Fibroblast of mammary gland (primary cell): ENCODE measurements at places on chromosomes 5 and 9.

GRCh38 chr5:94254214-94254613 lies 364.2 kb downstream of the KIAA0825 start:
- no peak for DNase-seq

DNA sequence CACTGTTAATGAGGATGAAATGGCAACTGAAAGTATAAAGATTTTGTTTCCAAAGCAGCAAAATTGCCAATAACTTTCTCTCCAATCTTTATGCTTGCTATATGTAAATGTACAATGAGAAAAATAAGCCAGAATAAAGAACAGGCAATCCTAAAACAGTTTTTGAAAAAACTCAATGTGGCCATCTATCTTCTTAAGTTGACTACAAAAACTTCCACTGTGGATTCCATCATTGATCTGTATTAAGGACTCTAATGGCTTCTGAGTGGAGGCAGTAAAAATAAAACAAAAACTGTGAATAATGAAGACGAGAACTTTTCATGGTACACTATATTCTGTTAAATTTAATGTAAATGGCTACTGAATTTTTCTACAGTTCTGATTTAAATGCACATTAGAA lies 382.9 kb downstream of the TMEM232 start:
- no peak for DNase-seq

DNA sequence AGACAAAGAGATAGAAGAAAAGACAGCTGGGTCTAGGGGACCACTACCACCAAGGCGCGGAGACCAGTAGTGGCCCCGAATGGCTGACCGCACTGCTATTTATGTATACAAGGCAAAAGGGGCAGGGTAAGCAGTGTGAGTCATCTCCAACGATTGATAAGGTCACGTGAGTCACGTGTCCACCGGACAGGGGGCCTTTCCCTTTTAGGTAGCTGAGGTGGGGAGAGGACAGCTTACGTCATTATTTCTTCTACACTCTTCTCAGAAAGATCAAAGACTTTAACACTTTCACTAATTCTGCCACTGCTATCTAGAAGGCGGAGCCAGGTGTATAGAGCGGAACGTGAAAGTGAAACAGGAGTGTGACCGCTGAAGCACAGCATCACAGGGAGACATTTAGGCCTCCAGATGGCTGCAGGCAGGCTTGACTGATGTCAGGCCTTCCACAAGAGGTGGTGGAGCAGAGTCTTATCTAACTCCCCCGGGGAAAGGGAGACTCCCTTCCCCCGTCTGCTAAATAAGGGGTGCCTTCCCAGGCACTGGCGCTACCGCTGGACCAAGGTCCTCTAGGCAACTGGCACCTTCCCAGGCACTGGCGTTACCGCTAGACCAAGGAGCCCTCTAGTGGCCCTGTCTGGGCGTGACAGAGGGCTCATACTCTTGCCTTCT lies 6.1 kb upstream of the PRR16 start:
- peak; percentile 75 for DNase-seq

GRCh38 chr5:172846677-172847076 lies 12.6 kb downstream of the ERGIC1 start:
- DNase-seq, result no peak

GRCh38 chr5:5522336-5522735 lies 99.9 kb downstream of the ICE1 start:
- no peak for DNase-seq

- no peak for DNase-seq
Measured at GRCh38 chr9:136526625-136527066, 19.2 kb downstream of the NOTCH1 start.

DNA sequence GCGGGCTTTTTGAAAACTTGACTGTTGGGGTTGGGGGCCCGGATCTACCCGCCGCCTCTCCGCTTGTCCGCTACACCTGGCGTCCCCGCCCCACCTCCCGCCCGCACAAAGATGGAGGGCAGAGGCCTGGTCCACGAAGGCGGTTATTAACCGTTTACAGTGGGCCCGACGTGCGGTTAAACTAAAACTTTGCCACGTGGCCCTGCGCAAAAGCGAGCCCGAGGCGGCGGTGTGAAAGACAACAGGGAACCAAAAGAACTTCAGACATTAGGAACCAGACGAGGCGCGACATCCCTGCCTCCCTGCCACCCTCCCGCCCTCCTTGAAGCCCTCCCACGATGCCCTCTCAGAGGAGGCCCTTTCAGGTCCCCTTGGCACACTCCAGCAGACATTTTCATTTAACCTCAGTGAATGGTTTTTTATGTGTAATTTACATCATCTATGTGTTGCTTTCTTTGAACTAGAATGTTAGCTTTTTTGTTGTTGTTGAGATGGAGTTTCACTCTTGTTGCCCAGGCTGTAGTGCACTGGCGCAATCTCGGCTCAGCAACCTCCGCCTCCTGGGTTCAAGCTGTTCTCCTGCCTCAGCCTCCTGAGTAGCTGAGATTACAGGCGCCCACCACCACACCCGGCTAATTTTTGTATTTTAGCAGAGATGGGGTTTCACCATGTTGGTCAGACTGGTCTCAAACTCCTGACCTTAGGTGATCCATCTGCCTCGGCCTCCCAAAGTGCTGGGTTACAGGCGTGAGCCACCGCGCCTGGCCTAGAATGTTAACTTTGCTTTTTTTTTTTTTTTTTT lies 999 bp upstream of the HNRNPA0 start:
- no peak for DNase-seq

DNA sequence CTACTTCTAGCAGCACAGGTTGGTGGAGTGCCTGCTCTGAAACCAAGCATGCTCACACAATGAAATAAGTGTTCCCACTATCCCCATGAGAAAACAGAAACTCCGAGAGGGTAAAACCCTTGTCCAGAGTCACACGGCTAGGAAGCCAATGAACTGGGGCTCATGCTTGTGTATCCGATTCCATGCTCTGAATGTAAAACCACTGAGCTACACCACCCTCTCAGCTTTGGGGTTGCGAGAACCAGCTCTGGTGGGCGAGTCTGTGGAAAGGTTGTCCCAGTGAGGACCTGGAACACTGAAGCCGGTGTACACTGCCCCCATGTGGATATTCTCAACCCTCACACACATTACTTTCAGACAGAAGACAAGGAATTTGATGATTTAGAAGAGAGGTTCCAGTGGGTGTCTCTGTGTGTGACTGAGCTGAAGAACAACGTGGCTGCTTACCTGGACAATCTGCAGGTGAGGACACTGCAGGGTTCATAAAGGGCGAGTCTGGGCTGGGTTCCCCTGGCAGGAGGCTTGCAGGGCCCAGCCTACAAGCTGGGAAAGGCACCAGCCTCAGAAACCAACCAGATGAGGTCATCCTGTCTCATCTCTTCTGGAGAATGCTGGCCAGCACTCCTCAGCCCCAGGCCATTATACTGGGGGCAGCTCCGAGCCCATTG lies 37.4 kb downstream of the ARHGEF37 start:
- DNase-seq, result peak; percentile 72

DNA sequence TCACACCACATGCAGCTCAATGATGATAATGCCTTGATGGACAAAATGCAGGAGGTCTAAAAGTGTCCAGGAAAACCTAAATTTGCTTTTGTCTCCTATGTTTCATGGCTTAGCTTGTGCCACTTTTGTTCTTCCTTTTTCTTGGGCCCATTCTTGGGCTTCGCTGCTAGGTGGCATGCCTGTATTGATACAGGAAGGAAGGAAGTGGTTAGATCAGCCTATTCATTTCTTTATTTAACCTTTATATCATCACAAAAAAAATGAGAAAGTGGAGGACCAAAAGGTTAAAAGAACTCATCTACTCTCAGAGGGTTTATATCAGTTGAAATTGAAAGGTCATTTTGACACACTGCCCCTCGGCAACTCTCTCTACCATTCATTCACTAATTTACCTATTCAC lies 260.2 kb downstream of the ARHGAP26 start:
- no peak for DNase-seq

GRCh38 chr5:28743025-28743715 lies 1704.8 kb upstream of the CDH9 start:
- no peak for DNase-seq

- DNase-seq, result peak; percentile 54
Measured at GRCh38 chr9:91785447-91785842, 164.6 kb downstream of the ROR2 start.

DNA sequence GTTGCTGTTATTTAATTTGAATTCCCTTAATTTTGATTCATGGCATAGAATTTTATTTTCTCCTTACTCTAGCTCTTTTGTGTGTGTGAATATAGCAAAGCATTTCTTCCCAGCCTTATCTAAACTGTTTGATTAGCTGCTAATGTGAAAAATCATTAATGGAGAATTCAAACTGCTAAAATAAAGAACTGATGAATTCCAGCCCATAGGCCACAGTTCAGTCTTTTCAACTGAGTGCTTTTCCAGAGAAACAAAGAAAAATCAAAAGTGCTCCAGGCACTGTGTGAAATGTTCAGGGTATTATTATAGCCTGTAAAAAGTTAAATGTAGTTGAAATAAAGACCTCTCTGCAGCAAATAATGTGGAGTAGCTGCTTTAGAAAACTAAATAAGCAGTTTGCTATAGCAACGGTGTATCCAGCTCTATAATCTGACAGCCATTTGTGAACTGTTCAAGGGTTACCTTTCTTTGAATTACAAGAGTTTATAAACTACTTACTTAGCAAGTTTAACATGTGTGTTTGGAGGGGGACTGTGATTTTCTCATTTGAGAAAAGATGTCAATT lies 123.8 kb downstream of the GIN1 start:
- no peak for DNase-seq

DNA sequence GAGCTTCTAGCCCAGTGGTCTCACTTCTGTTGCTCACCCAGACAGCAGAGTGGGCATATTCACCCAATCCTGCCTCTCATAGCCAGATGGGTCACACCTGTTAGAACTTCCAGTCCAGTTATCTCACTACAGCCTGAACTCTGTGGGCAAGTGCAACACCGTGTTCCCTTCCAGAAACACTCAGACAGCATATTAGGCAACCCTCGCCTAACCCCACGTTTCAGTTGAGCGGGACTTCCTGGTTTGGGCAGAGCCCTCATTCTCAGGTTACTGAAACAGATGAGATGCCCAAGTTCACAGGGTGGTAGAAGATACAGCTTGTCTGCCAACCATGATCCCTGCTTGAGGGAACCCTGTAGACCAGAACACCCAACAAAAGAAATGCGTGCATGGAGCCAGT lies 538.2 kb downstream of the CYLC2 start:
- DNase-seq, result no peak

- no peak for DNase-seq
Measured at GRCh38 chr5:118628660-118629354, 359.5 kb downstream of the DTWD2 start.

- no peak for DNase-seq
Measured at GRCh38 chr5:99928490-99928889, 606.7 kb upstream of the FAM174A start.

- no peak for DNase-seq
Measured at GRCh38 chr5:151572657-151573368, 18.3 kb downstream of the FAT2 start.

GRCh38 chr9:23586906-23587305 lies 239.1 kb downstream of the ELAVL2 start:
- no peak for DNase-seq

DNA sequence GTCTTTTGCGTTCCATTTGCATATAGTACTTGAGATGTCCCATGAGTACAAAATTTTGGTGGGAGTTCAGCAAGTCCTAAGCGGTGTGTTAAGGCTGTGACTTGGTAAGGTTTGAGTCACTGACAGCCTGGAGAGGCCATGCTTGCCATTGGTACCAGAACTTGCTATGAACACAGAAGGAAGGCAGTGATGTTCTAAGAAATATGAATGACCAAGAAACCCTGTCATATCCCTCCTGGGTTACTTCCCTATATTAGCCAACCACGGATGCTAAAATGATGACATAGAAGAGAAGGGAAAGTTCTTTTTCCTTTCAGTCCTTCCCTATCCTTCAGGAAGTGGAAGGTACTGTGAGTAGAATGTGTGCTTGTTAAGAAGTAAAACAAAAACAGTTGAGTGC lies 136.7 kb downstream of the GCNT1 start:
- DNase-seq, result no peak

- no peak for DNase-seq
Measured at GRCh38 chr5:18736051-18736398, 1101.8 kb downstream of the TAF11L14 start.

DNA sequence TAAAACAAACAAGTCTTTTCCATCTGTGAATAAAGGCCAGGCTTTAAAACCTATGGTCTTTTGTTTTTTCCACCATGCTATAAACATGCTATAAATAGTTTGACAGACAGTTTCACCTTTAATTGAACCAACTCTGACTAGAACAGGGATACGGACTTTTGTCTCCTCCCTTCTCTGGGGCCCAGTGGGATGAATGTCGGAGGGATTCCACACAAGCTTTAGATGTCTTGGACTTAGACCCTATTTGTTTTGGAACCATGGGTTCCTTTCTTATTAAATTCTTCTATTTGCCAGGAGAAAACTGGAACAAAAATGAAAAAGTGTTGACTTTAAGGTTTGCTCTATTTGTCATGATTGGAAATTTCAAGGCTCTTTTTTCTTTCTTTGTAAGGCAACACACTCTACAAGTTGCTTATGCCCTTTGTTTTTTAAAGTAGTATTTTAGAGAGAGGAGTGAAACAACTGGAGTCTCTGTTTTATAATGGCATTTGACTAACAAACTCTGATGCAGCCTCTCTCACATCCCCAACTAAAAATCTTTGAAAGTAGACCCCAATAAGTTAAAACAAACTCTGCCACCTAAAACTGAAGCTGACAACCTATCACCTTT lies 145.3 kb downstream of the MLLT3 start:
- no peak for DNase-seq

- no peak for DNase-seq
Measured at GRCh38 chr9:113935677-113936380, 59.7 kb downstream of the ZNF618 start.

GRCh38 chr9:27675354-27675753 lies 102.1 kb upstream of the C9orf72 start:
- no peak for DNase-seq

DNA sequence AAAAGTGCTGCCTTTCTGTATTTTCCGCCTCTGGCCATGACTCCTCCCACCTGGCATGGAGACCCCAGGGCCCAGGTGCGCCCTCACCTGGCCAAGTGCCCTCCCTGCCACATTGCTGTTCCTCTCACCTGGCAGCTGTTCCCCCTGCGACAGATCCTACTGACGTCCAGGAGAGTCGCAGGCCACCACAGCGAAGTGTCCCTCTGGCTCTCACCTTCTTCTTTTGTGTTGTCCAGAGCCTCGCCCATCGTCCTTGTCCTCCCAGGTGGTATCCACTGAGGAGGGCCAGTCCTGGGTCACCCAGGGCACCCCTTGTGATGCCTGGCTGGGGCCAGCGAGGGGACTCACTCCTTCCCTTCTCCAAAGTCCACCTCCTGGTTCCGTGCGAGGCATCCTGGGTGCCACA lies 2.6 kb downstream of the NKD2 start:
- DNase-seq, result no peak

GRCh38 chr9:6915635-6916034 lies 157.9 kb downstream of the KDM4C start:
- DNase-seq, result no peak

GRCh38 chr5:31415009-31415923 lies 116.6 kb downstream of the DROSHA start:
- no peak for DNase-seq
